ENCODE measurements at places on chromosomes 4 and X.

DNA sequence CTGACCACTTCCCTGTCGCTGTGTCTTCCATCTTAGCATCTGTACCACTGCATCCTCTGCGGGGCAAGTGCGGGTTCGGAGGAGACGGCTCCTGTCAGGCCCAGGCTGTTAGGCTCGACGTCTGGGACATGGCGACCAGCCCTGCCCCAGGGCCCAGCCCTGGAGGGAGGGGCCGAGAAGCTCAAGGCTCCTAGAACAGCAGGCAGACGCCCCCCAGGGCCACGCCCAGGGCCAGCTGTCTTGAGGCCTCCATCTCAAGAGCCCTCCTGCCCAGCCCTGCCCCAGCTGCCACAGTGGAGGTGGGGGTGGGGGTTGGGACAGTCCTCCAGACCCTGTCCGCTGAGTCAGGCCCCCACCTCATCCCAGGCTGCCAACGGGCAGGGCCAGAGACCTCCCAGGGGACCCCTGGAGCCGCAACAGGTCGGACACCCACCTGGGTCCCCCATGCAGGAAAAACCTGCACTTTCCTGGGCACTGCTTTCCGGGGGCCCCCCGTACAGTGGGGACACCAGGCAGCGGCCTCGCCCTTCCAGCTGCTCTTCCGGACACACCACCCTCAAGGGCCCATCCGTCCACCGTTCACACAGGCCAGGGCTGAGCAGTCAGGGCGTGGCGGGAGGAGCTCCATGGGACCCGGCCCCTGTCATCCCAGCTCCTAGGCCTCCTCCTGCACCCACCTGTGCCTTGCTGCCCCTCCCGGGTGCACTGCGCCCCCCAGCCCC is 83.1 kb downstream of the FAM53A start:
- no peak for DNase-seq

DNA sequence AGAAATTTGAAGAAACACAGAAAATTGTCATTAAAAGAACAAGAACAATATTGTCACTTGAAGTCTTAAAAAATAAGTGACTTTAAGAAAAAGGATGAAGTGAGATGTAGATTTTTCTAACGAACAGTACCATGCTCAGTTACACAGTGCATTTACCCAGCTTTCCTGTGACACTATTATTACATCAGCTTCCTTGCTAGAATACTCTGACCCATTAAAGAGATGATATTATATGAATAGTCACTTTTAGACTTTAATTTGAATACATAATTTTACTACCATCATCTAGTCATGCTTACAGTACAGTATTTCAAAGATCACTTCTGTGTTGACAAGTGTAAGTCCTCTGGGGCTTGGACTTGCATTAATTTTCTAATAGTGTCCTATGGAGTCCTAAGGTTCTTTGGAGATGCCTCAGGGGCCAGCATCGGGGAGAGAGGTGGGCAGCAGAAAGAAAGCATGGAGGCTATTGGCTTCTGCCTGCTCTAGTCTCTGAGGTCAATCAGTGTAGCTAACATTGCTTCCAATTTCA is 10.7 kb downstream of the COL25A1 start:
- no peak for DNase-seq

DNA sequence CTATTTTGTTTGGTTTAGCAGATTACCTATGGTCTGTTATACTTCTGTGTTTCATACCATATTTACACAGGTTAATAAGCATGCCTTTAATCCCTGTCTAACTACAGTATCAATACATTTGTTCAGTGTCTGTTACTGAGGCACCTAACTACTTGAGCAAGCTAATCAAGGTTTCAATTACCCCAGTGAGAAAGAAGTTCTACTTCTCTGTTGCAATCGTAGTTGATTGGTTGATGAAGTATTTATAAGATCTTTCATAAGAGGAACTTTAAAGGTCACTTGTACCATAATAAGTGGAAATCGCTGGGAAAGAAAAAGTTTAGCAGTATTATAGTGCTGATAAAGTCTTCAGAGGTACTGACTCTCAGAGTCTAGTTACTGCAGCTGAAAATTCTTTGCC is 490.6 kb downstream of the RPA4 start:
- no peak for DNase-seq

GRCh38 chr4:8350352-8350751 is 80.8 kb downstream of the HTRA3 start:
- DNase-seq, result no peak

DNA sequence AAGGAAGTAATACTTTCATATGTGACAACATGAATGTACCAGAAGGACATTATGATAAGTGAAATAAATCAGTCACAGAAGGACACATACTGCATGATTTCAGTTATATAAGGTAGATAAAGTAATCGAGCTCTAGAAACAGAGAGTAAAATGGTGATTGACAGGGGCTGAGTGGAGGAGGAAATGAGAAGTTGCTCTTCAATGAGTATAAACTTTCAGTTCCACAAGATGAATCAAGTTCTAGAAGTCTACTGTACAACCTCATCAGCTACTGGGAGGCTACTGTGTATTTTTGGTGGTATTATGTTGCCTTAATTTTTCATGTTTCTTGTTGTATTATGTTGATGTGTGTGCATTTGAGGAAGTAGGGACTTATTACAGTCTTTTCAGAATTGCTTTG is 270.9 kb upstream of the GRIA3 start:
- DNase-seq, result no peak

- DNase-seq, result no peak
These were observed 15.3 kb downstream of the STAG2 start for GRCh38 chrX:123976706-123977316.

GRCh38 chr4:60500810-60501209 is 699.3 kb upstream of the ADGRL3 start:
- no peak for DNase-seq

GRCh38 chr4:5785806-5786680 is 75.0 kb downstream of the EVC start:
- no peak for DNase-seq
